ENCODE measurements at places on chromosomes 5 and 9.

DNA sequence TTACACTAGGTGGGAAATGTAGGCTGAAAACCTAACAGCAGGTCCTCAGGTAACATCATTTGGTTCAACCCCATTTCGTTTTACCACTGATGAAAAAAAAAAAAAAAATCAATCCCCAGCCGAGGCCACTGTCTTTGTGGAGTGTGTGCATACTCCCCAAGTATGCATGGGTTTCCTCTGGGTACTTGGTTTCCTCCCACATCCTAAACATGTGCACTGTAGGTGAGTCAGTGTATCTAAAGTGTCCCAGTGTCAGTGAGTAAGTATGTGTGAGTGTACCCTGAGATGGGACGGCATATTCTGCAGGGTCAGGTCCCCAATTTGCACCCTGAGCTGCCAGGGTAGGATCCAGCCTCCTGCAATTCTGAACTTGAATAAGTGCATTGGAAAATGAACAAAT, 966.5 kb upstream of the DMAC1 start:
- no peak for DNase-seq

- DNase-seq, result no peak
Measured at GRCh38 chr5:159826351-159827214, 89.7 kb upstream of the ADRA1B start.

GRCh38 chr9:16824545-16825330, 45.7 kb downstream of the BNC2 start:
- no peak for DNase-seq

DNA sequence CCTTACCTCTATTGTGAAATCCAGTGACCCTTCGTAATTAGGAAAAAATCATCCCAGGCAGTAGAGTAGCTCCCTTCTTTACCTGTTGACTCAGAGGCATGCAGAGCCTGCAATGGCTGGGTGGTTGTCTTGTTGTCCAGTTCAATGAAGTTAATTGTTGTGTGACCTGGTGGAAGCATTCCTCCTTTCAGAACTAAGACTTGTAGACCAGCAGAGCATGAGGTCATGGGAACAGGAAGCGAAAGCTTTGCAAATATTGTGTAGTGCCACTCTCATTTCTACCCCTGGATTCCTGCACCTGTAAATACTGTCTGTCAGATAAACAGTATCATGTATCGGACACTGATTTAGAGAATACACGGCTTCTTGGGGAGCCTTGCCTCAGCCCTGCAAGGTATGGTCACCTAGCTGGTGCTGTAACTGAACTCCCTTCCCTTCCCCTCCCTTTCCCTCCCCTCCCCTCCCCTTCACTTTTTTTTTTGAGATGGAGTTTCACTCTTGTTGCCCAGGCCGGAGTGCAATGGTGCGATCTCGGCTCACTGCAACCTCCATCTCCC, 5.7 kb upstream of the PRXL2C start:
- no peak for DNase-seq

DNA sequence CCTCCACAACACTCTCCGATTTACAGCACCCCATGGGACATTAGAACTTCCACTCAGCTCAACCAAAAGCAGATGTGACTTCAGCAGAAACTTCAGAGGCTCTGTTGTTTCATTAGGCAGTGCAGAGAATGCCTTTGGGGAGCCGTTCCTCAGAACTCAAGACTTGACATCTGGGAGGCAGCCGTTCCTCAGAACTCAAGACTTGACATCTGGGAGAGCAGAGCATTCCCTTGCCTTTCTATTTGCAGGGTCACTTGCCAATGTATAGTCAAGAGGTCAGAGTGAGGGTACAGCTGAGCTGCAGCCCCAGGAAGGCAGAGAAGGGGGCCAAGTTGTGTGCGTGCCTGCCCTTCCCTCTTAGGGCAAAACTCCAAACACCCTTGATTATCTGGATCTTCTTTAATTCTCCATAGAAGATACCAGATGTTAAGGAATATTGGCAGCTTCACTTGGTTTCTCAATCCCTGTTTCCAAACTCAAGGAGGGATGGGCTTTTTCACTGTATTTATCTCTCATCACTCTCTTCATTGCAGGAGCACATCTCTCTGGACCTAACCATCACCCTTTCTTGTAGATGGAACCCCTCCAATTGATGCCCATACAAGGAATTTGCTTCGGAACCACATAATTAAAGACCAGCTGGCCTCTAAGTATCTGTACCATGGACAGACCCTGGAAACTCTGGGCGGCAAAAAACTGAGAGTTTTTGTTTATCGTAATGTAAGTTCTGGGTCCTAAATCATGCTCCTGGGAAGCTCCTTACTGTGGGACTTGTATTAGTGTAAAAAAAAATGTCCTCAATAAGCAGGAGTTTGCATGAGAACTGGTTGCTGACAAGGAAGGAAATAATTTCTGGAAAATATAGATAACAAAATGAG, 25.6 kb downstream of the TGFBI start:
- DNase-seq, result no peak

GRCh38 chr5:148861088-148861487, 34.7 kb downstream of the ADRB2 start:
- DNase-seq, result no peak

GRCh38 chr5:177403102-177403791, 2.8 kb upstream of the PFN3 start:
- no peak for DNase-seq

- no peak for DNase-seq
Measured at GRCh38 chr9:94792511-94792910, 66.0 kb downstream of the AOPEP start.

GRCh38 chr9:117825609-117826347, 121.6 kb downstream of the TLR4 start:
- no peak for DNase-seq

DNA sequence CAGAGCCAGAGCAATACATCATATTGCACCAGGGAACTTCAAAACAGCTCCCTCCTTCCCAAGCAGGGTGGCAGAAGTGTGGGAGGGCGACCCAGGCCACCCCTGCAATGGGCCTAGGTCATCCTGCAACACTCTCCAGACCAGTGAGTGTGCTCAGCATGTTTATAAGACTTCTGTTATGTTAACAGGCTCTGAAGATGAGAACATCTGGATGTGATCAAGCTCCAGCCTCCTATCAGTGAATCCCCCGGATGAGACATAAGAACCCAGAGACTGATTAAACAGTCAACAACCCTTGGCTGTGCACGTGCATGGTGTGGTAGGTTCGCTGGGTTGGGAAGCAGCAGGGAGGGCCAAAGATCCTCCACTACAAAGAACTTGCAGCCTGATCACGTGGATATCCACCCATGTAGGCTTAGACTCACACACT, 63.3 kb downstream of the ABCA1 start:
- DNase-seq, result no peak

- DNase-seq, result no peak
Measured at GRCh38 chr5:158235159-158235547, 376.2 kb upstream of the CLINT1 start.

DNA sequence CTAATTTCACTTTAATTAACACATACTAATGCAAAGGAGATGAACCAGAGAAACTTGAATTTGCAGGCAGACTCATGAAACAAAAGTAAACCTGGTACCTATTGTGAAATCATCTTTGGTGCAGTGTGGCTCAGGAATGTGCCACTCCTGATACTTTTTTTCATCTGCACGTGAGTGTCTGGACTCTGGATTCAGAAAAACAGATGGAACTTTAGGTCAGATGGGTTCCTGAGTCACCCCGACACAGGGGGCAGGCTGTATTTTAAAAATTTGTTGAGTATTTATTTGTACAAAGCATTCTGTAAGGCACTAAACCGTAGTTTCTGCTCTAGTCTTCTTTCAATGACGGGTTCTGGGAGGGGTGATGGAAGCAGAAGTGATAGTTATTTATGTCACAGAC, 52.2 kb upstream of the TUT7 start:
- DNase-seq, result no peak

DNA sequence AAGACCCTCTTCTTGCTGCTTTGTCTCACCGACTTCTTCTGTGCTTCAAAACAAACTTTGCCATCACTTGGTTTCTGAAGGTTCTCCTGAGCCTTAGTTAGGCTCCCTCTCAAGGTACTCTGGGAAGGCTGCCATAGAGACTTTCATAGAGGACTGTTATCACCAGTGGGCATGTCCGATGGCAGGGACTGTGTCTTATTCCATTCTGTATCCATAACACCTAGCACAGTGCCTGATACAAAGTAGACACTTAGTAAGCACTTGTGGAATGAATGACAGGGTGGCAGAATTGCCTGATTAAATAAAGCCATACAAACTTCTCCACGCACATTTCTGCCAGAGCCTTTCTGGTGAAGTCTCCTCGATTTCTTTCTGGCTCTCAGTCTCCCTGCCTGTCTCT, 32.7 kb downstream of the AGXT2 start:
- no peak for DNase-seq

DNA sequence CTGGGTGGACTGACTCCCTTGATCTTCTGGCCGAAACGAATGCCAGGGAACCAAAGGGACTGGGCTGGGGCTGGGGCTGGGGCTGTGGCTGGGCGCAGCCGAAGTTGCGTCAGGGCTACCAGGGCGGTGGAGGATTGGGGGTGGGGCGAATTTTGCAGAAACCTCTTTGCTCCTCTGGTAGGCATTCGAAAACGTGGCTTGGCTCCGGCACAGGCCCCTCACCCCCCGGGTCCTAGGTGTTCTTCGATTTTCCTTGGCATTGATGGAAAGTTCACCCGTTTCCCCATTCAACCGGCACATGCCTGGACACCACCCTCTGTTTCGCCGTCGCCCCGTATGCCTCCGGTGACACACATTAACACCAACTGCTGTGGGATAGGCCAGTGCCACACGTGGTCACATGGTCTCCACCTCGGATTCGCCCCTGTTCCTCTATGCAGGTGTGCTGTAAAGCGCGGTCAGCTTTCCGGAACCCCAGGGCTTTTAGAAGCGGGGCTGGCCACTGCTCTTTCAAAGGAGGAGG, 477.1 kb downstream of the SPATA31A7 start:
- DNase-seq, result no peak

- no peak for DNase-seq
Measured at GRCh38 chr9:1910269-1910811, 104.8 kb upstream of the SMARCA2 start.

DNA sequence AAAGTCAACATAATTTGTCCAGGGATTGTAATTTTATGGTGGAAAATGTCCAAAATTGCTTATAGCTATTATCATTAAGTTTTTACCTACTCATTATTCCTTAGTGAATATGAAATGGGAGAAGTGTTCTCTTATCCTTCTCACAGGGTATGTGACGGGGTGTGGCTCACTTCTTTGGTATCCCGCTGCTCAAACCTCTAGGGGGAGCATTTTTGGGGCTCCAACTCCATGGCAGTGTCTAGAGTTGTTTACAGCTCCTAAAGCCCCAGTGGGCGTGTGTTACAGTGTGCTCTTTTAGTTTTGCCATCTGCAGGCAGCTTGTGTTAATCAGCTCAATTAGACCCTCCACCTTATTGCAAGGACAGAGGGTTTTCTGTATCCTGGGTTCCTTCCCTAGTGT, 89.4 kb downstream of the CDKN2A start:
- no peak for DNase-seq

- no peak for DNase-seq
Measured at GRCh38 chr9:121786543-121786948, 135.1 kb downstream of the DAB2IP start.

- DNase-seq, result no peak
Measured at GRCh38 chr9:4333231-4333740, 33.4 kb upstream of the GLIS3 start.

- DNase-seq, result no peak
Measured at GRCh38 chr5:88813805-88814575, 69.0 kb downstream of the MEF2C start.

GRCh38 chr5:98492258-98492657, 281.2 kb upstream of the RGMB start:
- no peak for DNase-seq

DNA sequence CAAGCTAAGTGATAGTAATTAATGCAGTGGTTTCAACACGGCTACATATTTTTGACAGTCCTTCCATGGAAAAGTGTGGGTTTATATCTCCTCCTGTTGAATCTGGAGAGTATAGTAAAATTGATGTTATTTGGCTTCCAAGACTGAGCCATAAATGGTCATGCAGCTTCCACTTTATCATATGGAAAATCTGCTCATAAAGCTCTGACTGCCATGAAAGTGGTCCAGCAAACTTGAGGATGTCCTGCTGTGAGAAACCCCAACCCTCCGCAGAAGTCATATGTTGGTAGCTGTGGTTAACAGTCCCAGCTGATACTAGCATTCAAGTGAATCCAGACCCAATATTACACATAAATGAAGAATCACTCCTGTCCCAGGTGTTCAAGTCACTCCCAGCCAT, 378.3 kb downstream of the KCTD16 start:
- DNase-seq, result no peak

DNA sequence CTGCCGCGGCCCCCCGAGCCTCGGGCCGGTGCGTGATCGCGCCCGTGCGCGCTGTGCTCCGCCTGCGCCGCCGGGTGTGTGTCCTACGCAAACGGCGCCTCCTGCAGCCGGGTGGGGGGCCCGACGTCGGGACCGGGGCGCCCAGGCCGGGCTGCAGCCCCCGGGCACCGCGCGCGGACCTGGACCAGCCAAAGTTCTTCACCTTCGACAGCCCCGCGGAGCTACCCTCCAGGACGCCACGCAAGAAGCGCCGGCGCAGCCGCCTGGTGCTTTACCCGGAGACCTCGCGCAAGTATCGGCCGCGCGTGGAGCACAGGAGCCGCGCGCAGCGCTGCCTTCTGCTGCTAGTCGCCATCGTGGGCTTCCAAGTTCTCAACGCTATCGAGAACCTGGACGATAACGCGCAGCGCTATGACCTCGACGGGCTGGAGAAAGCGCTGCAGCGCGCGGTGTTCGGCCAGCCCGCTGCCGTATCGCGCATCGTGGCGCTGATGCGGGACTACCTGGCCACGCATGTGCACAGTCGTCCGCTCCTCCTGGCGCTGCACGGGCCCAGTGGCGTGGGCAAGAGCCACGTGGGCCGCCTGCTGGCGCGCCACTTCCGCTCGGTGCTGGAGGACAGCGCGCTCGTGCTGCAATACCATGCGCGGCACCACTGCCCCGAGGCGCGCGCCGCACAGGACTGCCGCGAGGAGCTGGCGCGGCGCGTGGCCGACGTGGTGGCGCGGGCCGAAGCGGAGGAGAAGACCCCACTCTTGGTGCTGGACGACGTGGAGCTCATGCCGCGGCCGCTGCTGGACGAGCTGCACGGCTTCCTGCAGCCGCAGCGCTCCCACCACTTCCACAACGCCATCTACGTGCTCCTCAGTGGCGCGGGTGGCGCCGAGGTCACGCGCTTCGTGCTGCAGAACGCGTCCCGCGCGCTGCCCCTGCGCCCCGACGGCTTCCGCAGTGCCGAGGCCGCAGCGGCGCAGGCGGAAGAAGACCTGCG, 1.5 kb downstream of the TOR4A start:
- DNase-seq, result no peak

- no peak for DNase-seq
Measured at GRCh38 chr9:132187121-132187620, 25.3 kb downstream of the NTNG2 start.

GRCh38 chr9:131605770-131606590, 60.7 kb downstream of the PRRT1B start:
- DNase-seq, result no peak

- DNase-seq, result no peak
Measured at GRCh38 chr5:153569036-153569435, 78.6 kb downstream of the GRIA1 start.

- DNase-seq, result no peak
Measured at GRCh38 chr9:127539982-127540663, 72.0 kb upstream of the STXBP1 start.

Measured in NCI-H1105 (cell line).